ENCODE measurements at places on chromosomes 3 and 15.

DNA sequence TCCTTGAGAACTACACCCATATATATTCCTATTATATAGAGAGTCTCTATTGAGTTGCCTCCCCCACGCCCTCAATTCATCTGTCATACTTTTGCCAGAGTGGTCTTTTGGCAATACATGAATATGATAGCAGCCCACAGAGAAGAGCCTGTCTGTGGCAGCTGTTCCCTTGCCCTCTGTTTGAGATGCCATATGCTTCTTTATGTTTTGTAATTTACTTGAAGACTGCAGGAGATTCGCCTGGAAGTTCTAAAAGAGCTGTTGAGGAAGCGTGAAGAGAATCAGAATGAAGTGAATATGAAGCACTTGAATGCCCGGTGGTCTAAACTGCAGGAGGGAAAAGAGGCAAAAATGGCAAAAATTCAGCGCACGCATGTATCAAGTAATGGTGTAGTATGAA lies 27.2 kb downstream of the CFAP91 start:
- DNase-seq, result no peak

DNA sequence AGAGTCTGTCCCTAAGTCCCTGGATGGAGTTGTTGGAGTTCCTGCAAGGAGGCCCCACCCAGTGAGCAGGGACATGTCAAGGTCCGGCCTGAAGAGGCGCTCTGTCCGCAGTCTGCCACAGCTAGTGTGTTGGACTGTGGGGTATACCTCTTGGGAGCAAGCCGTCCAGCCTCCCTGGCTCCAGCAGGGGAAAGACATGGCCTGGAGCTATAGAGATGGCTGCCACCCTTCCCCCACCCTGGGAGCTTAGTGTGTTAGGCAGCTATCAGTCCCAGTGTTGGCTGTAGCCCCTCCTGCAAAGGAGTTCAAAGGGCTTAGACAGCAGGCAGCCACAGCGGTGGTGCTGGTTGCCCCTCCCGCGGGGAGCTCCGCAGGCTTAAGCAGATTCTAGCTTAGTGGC lies 20.3 kb downstream of the IMPG2 start:
- DNase-seq, result no peak

DNA sequence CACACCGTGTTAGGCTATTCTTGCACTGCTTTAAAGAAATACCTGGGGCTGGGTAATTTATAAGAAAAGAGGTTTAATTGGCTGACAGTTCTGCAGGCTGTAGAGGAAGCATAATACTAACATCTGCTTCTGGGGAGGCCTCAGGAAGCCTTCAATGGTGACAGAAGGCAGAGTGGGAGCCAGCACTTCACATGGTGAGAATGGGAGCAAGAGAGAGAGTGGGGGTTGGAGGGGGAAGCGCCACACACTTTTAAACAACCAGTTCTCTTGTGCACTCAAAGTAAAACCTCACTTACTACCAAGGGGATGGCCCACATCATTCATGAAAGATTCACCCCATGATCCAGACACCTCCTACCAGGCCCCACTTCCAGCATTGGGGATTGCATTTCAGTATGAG lies 181.1 kb downstream of the APBA2 start:
- no peak for DNase-seq

DNA sequence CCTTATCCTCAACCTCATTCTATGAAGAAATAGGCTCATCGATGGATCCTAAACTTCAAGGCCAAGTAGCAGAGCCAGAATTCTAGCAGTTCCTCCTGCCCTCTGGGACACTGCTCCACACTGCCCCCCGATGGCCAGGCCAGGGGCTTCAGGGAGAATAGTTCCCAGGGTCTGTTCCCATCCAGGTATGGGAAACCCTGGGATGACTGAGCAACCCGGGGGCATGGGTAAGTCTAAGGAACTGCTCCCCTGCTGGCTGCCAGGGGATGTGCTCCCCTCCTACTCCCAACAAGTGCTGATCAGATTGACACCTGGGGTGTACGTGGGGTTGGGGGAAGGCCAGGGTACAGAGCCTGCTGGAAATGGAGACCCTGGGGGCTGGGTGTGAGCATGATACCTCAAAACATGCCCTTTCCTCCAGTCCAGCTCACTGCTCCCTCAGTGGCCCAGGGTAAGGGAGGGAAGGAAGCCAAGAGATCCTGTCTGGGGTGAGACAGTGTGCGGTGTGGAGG lies 7.6 kb downstream of the ULK3 start:
- peak; percentile 25 for DNase-seq

DNA sequence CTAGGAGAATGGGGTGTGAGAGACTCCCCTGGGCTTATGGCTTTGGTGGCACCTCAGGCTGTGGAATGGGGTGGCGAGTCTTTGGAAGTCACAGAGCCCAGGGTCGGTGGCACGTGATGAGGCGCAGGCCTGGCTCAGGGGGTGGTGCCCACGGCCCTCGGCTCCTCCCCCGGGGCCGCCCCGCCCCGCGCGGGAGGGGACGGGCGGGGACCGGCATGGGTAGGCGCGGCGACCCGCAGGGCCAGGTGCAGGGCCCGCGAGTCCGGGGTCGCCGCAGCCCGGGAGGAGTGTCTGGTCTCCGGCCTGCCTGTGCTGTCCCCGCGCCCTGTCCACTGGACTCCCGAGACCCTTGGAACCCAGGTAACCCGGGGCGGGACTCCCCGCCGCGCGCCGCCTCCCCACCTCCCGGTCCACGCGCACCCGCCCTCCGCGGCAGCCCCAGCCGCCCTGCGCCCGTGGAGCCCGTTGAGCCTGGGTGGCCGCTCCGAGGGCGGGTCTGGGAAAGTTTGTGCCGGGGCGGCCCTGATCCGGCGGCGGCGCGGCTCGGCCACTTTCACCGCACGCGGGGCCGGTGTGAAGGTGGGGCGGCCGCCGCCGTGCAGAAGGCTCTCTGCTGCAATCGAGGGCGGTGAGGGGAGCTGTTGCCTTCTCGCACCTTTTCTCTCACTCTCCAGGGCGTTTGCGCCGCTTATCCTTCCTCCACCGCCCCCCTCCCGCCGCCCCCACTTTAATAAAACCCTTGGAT lies at the start of gene PAQR5:
TSS of gene PAQR5 (plus strand) at position 216 of the 745 bp plus-strand sequence. CDS start 61,169 bp downstream, outside the sequence.
- DNase-seq, result no peak

- DNase-seq, result no peak
These were observed 21.9 kb downstream of the ZFAND6 start for GRCh38 chr15:80081390-80081789.

DNA sequence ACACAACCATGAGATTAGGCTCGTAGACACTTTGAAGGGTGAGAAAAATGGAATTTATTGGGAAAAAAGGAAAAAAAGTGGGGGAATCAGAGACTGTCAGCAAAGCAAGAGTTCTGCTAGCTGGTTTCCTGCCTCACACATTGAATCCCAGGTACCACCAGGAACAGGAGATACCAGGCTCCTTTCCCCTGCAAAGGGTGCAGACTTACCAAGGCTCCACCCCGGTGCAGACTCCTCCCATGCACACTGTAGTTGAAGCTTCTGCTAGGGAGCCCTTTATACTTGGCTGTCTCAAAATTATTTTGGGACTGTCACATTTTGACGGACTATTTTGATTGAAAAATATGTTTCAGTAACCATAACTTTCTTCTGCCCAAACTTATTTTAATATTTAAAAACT lies 819.9 kb upstream of the GBE1 start:
- DNase-seq, result no peak

- no peak for DNase-seq
These were observed 19.5 kb upstream of the CAV3 start for GRCh38 chr3:8713901-8714759.

- no peak for DNase-seq
These were observed 343.5 kb upstream of the ICE2 start for GRCh38 chr15:60822403-60822802.

GRCh38 chr3:186937017-186937875 lies 6.9 kb downstream of the ST6GAL1 start:
- no peak for DNase-seq

DNA sequence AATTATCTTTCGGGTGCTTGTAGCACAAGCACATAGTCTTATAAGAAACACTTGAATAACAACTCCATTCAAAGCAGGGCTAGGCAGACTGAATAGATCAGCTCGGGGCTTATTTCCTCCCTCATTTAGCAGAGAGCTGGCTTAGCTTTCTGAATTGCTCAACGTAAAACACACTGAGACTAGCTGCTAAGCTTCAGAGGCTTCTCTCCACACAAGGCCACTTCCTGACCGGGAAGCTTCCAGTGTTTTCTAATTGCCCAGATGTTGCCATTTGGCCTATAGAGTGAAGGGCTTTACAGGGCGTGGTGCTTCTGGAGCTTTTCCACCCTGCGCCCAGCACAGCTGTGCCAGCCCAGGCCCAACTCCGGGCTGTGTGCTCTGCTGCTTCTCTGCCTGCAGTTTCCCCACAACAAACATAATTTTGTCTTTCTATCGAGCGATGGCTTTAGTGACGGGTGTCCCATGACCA lies 16.6 kb downstream of the FAM240A start:
- DNase-seq, result no peak

DNA sequence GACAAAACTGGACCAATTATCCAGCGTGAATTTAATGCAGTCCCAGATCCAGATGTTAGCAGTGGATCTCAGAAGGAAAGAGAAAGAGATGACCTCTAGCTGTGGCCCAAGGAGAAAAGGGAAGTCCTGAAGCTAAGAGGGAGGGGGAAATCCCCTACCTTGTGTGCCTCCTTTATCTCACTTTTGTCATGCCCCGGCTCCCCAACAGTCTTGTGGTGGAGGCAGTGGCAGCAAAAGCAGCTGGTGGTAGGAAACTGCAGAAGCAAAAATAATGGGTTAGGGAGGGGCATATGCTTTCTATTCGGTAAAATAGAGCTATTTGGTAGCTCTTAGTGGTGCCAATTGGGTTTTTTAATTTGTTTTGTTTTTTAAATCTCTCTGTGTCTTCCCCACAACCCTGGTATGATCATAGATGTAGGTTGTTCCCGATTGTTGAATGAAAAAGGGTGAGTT lies 56.5 kb downstream of the MCTP2 start:
- DNase-seq, result peak; percentile 23

- DNase-seq, result no peak
These were observed 1.1 kb downstream of the SAMMSON start for GRCh38 chr3:70000563-70001081.
